ENCODE measurements at places on chromosomes 4 and X.

- DNase-seq: no peak
Observed at GRCh38 chrX:13522811-13523210, 46.6 kb upstream of the EGFL6 start.

DNA sequence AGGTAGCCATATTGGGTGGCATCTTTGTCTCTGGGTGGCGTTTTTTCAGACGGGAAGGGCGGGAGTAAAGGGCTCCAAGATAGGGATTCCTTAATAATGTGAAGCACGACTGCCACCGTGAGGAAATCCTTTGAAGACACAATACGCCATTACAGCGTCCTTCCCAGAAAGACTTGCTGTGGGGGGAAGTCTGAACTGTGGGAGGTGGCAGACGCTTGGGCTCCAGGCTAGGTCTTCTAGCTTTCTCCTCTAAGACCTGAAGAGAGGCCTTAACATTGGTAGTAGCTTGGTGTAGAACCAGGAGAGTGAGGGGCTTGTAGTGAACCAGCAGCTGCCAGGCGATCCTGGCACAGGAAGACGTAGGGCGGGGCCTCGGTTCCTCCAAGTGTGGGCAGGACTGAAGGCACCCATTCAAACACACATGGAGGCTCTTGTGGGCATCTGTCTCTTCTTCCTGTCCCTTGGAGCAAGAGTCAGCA, 197.3 kb downstream of the OR13H1 start:
- no peak for DNase-seq

GRCh38 chrX:134000260-134001245, 15.2 kb upstream of the GPC3 start:
- no peak for DNase-seq

- DNase-seq: no peak
Observed at GRCh38 chrX:147958291-147958690, 22.8 kb upstream of the FMR1NB start.

- DNase-seq: no peak
Observed at GRCh38 chrX:39759526-39760224, 338.1 kb downstream of the BCOR start.

GRCh38 chrX:45485719-45486118, 285.0 kb upstream of the DIPK2B start:
- no peak for DNase-seq

DNA sequence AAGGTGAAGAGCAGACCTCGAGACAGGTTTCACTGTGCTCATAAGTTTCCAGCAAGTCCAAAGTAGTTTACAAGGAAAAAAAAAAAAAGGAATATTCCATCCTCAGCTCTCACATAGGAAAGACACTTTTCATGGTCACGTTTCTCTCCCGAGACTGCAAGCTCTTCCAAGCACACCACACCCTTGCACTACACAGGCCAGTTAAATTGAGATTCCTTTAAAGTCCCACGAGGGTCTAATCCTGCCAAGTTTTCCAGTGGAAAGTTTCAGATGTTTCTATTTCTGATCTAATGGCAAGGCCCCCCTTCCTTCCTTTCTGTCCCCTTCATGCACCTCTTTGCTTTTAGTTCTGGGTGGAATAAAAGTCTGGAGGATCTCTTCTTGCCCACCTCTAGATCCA, 67.9 kb upstream of the PCDH19 start:
- DNase-seq: no peak

- no peak for DNase-seq
Observed at GRCh38 chr4:107219681-107220080, 183.6 kb upstream of the DKK2 start.

GRCh38 chr4:26432419-26432818, 57.9 kb downstream of the CCKAR start:
- DNase-seq: no peak

GRCh38 chr4:83361416-83362103, 26.9 kb upstream of the HPSE start:
- DNase-seq: no peak

DNA sequence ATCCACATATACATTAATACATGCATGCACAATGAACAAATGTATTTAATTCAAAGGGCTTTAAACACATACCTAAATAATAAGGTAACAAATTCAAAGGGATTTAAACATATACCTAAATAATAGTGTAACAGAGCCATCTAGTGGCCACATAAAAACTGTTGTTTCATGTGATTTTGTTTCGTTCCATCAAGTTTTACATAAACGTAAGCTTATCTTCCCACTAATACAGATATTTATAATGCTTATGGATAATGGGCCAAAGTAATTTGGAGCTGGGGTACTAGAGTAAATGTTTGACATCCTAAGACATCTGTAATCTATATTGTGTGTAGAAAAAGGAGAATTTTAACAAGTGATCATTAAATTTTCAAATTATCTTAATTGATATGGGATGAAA, 82.3 kb downstream of the PRSS12 start:
- peak; percentile 25 for DNase-seq

- no peak for DNase-seq
Observed at GRCh38 chr4:54073271-54073880, 9.0 kb upstream of the CHIC2 start.

All from activated CD4-positive, alpha-beta T cell treated with anti-CD3 and anti-CD28 coated beads, Interleukin-2, amount 10 ng/mL, durations not matched to agents 7 days and 5 days (primary cell).